ENCODE measurements at places on chromosomes 1 and 21.
A peak's percentile ranks its signal among the peaks of the same experiment; 100 is the strongest.

- no peak for DNase-seq
These were observed 24.7 kb upstream of the LRRC47 start for GRCh38 chr1:3821004-3821403.

DNA sequence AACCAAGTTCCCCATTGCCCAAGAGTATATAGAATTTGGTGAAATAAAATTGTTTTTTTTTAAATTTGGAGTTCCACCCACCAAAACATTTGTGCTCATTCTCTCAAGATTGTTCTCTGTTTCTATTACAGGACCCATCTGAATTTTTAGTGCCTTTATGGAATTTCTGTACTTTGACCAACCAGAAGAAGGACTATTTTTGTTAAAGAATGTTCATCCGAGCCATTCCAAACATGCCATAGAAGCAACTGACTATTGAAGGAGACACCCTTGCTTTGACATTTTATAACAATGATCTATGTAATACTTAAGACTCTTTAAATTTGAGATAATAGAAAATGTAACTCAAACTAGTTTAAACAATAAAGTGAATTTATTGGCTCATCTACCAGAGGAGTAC lies 655.7 kb upstream of the ADAMTS5 start:
- DNase-seq = no peak

DNA sequence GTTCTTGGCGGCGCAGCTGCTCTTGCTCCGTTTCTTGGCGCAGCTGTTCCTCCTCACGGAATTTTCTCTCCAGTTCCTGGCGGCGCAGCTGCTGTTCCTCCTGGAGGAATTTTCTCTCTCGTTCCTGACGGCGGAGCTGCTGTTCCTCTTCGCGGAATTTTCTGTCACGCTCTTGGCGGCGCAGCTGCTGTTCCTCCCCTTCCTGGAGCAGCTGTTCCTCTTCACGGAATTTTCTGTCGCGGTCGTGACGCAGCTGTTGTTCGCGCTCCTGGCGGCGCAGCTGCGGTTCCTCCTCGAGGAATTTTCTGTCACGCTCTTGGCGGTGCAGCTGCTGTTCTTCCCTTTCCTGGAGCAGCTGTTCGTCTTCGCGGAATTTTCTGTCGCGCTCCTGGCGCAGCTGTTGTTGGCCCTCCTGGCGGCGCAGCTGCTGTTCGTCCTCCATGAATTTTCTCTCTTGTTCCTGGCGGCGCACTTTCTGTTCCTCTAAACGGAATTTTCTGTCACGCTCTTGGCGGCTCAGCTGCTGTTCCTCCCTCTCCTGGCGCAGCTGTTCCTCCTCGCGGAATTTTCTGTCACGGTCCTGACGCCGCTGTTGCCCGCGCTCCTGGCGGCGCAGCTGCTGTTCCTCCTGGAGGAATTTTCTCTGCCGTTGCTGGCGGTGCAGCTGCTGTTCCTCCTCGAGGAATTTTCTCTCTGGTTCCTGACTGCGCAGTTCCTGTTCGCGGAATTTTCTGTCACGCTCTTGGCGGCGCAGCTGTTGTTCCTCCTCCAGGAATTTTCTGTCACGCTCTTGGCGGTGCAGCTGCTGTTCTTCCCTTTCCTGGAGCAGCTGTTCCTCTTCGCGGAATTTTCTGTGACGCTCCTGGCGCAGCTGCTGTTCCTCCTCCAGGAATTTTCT lies 7.0 kb downstream of the TCHH start:
- no peak for DNase-seq

- no peak for DNase-seq
These were observed 100.3 kb downstream of the KCNJ15 start for GRCh38 chr21:38356883-38357625.

GRCh38 chr1:109756848-109757521 lies 6.7 kb downstream of the EPS8L3 start:
- DNase-seq = no peak

DNA sequence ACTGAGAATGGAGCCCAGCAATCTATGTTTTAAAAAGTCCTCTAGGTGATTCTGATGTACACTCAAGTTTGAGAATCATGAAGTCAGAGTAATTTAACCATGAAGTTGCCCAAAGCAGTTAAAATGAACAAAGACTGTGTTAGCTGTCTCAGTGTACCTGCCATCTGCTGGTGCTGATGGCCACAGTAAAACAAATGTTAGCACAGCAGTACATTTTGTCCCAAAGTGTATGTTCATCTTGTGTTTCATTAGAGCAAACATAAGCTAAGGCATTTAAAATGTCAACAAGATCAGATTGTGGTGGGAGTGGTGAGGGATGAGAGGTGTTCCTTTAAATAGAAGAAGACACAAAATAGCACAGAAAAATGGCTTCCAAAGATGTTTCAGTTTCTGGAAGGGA lies 31.1 kb downstream of the FYB2 start:
- DNase-seq = no peak

- no peak for DNase-seq
These were observed 2.6 kb downstream of the IRF2BP2 start for GRCh38 chr1:234607109-234608024.

GRCh38 chr1:168287237-168287664 lies 6.6 kb downstream of the TBX19 start:
- no peak for DNase-seq

DNA sequence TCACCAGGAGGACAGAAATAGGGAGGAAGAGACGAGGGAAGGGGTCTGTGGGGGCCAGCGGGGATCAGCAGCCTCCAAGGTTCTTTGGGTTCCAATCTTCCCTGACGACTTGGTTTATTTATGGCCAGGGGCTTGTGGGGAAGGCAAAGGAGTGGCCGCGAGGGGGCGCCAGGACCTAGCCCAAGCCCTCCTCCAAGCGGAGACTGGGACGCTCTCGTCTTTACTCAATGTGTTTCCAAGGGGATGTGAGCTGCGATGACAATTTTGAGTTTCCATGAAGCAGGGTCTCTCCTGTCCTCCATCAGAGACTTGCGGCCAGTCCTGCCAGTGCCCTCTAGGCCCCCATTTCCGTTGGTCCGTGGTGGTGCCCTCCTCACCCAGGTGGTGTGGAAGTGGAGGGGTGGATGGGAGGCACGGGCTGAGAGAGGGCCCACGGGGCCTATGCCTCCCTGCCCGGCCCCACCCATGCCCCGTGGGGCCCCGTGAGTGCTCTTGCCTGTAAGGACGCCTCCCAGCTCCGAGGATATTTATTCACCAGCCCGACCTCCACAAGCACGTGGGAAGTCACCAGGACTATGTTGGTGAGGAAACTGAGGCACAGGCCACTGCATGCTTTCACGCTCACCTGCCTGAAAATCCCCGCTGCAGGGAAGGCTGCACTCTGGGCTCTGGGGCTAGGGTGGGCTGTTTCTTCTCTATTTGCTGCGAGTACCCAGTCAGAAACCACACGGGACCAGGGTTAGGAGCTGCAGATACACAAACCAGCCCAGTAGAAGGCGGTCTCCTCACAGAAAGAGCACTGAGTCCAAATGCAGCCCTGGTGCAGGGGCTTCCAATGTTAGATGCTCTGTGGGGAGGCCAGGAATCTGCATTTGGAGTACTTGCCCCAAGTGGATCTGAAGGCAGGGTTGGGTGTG lies 26.5 kb downstream of the DMRTB1 start:
- peak; percentile 24 for DNase-seq

DNA sequence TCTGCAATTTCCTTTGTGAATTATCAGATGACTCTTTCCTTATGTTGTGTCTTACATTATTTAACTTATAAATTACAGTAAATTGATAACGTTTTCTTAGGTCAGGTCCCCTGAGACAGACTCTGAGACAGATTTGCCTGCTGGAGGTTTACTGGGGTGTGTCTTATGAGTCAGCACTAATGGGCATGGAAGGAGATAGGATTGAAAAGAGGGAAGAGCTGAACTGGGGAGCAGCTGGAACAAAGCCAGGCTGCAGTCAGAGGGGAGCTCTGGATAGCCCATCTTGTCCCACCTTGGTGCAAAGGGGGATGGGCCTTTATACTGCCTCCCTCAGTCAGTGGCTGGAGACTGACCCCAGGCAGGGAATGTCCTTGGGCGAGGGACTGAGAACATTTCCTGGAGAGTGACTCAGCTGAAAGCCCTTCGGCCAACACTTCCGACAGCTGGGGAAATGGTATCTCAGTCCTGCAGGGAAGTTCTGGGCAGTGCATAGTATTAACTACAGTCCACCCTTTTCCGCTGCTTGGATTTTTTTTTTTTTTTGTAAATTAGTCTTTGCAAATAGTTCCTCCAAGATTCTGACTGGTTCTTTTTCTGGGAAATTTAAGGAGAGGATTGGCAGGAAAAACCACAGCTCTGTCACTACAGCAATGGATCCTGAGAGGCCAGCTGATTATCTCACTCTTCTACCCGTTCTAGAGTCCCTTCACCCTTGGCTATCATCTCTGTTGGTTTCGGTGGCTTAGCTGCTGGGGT lies 39.1 kb upstream of the CDC42BPA start:
- no peak for DNase-seq

DNA sequence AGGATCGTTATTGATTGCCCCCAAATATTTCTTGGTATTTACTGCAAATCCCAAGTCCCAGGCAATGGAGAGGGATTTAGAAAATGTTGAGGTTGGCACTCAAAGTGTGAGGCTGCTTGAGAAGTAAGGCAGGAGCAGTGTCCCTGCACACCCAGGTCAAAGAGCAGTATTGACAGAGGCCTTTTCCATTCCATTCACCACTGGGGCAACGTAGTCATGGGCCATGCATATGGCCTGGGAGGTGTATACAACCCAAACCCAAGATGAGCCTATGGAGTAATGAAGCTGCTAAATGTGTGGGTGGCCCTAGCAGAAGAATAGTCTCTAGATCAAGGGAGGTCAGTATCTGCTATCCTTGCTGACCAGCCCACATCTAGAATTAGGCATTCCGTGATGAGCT lies 245.6 kb downstream of the FOXD2 start:
- DNase-seq = no peak

GRCh38 chr1:236163463-236164153 lies 21.3 kb downstream of the GPR137B start:
- no peak for DNase-seq

DNA sequence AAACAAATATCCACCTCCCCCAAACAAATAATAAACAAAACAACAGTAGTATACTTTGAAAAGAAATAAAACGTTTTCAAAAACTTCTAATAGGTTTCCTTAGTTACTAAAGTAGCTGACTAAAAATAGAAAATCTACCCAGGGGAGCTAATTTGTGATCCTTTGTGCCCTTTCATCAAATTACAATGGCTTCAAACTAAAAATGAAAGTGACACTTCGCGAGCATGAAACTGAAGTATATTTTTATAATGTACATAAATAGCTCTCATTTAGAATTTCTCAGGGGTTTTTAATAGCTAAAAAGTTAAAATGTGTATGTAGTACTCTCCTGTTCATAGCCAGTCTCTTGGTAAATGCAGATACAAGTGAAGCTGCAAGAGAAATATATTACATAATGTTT lies 78.4 kb downstream of the BRINP3 start:
- DNase-seq = no peak

GRCh38 chr1:92136341-92136740 lies 56.2 kb downstream of the BTBD8 start:
- DNase-seq = no peak

GRCh38 chr1:180534214-180534613 lies 24.6 kb upstream of the OVAAL start:
- no peak for DNase-seq

DNA sequence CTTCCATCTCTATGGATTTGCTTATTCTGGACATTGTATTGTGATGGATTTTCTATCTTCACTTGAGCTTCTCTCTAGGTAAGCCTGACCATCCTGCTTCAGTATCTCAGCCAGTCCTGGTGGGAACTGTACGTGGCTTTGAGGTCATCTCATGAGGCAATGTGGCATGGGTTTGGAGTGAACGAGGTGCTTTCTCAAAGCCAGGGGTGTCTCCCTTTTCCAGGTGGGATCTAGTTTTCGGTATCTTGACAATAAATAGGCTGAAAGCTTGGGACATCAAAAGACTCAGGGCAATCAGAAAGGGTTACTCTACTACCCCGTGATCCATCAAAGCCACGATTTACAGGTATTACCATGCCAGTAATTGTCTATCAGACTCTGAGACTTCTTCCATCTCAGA lies 40.8 kb downstream of the AZIN2 start:
- DNase-seq = no peak

GRCh38 chr1:214303141-214303930 lies 22.4 kb downstream of the SMYD2 start:
- DNase-seq = no peak

GRCh38 chr1:91851130-91852010 lies 34.6 kb downstream of the TGFBR3 start:
- no peak for DNase-seq

- no peak for DNase-seq
These were observed 612.0 kb downstream of the MATN1 start for GRCh38 chr1:30111431-30111830.

- no peak for DNase-seq
These were observed 23.0 kb downstream of the TATDN3 start for GRCh38 chr1:212814537-212815334.

DNA sequence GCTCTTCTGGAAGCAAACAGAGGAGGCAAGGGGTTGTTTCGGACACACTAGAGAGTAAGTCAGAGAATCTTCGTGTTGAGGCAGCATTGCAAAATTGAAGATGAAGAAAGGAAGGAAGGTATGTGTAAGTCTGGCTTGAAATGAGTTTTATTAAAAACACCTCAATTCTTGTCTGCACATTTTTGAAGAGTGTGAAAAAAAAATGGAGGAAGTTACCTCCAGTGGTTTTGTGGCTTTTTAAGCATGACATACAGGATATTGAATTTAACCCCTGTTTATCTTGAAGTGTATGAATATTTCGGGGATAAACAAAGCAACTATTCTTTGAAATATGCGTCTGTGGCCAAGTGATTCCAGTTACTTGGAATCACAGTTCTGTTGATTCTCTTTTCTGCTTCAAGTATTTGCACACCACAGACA lies 203.2 kb upstream of the SGIP1 start:
- no peak for DNase-seq
